ENCODE measurements at places on chromosomes 6 and 20. TPM values are rescaled to one million over a fixed set of nuclear protein-coding genes. Genes with fewer than 3 reads are reported as not detected.
A peak's percentile ranks its signal among the peaks of the same experiment; 100 is the strongest.

The LINC00237 gene
- not detected for total RNA-seq

The KIF25 gene
- total RNA-seq, result 1.6 TPM

The CD109 gene
- 3.7 TPM for total RNA-seq

- no peak overlapping the region for H3K27ac ChIP-seq
- H3K4me3 ChIP-seq, result no peak overlapping the region
- peaks cover 2% of the 10 kb centered on the region for H3K4me1 ChIP-seq
- DNase-seq, result no peak
Measured at GRCh38 chr6:42079941-42080464, 29.7 kb downstream of the TAF8 start.

DNA sequence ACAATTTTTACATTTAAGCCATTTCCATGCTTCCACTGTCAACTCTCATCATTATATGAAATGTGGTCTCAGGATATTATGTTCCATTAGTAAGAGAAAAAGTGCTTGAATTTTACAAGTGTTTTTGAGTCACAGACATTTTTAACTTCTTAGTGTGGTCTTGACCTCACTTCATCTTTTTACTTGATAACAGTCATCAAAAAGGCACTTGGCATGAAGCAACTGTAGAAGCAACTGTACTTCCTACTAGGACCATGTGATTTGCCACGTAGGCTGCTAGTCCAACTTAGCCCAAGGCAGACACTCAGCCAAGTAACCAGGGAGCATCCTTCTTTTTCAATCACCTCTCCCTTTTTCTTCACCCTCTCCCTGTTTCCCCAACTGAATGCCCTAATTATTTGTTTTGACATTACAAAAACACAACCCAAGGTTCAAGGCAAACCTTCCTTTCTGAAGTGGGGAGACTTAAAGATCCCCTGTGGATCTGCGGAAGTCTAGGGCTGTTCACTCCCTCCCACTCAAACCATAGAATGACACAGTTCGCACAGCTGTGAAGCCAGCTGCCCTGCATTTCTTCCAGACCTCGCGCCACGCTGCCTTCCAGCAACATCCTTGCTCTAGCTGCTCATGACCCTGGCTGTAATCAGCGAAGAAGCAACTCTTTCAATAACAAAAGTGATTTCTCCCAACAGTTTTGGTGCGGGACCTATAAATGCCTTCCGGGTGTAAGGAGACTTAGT is 45.0 kb downstream of the PHACTR1 start:
- H3K4me3 ChIP-seq, result no peak overlapping the region
- DNase-seq, result no peak
- H3K4me1 ChIP-seq, result no peaks in the 10 kb centered on the region
- H3K27me3 ChIP-seq, result peaks cover 70% of the 10 kb centered on the region
- H3K27ac ChIP-seq, result no peak overlapping the region

DNA sequence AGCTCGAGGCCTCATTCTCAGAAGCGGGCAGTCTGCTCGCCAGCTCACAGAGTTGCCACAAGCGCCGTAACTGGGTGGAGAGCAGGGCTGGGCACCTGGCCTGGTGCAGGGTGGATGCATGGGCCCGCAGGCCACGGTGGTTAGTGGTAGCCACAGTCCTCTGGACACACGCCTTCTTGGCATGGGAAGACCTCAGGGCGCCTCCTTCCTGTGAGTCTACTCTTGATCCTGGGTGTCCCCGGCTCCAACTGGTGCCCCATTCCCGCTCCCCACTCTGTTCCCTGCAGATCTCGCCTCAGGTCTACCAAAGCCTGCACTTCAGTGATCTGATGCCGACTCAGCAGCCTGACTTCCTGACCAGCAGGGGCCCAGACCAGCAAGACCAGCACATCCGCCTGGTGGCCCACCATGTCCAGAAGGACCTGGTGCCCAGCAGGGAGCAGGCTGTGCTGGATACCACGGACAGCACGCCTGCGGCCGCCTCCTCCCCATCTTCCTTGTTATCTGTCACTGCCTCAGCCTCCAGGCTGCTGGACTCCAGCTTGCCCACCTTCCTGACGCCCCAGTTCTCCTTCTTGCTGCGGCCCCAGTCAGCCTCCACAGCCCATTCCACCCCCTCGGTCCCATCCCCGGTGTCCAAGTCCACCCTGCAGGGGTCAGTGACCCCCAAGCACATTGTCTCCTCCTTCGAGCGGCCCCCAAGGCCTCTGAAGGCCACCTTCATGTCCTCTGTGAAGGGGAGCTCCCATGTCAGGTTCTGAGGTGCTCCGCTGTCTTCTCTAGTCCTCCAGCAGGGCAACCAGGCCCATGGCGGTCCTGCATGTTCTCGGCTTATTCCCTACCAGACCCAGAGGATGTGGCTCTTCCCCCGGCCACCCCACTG is 43.1 kb downstream of the SUN5 start:
- no peak overlapping the region for H3K27ac ChIP-seq
- H3K27me3 ChIP-seq, result peaks cover 3% of the 10 kb centered on the region
- no peak for DNase-seq

DNA sequence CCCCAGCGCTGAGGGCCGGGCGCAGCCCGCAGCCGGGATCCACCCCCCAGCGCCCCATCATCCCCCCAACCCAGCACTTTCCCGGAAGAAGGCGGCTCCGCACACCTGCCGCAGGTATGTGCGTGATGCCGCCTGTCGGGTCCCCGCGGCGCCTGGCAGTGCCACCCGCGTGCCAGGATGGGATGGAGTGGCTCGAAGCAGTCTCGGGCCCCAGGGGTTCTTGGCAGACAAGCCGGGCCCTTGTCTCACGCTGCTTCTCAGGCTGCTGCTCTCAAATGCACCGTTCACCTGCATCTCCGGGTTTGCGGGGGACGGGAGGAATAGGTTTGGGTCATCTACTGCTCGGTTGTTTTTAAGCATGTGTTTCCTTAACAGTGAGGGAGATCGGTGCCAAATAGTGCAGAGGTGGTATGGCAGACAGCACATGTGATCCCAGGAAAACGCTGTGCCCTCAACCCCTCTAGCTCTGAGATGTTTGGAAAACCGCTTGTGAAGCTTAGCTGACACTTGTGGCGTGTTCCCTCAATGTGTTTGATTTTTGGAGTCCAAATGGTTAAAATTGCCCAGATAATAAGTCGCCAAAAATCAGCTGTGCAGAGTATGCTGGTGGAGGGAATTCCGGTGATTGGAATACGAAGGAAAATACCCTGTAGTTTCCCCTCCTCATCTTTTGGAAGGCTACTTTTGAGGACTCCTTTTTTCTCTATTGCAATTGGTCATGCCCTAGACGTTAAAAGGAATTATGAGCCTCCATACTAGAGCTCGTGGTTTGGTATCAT is 926 bp downstream of the MYLIP start:
- peak overlapping the region; percentile 88 for H3K4me3 ChIP-seq
- H3K27me3 ChIP-seq, result peaks cover under 1% of the 10 kb centered on the region
- H3K36me3 ChIP-seq, result peaks cover 2% of the 10 kb centered on the region
- H3K4me1 ChIP-seq, result peaks cover 41% of the 10 kb centered on the region
- no peak for DNase-seq

- H3K36me3 ChIP-seq, result no peaks in the 10 kb centered on the region
- H3K27ac ChIP-seq, result no peak overlapping the region
- DNase-seq, result no peak
- peaks cover 20% of the 10 kb centered on the region for H3K4me1 ChIP-seq
Measured at GRCh38 chr20:8116067-8116811, 15.8 kb upstream of the PLCB1 start.

DNA sequence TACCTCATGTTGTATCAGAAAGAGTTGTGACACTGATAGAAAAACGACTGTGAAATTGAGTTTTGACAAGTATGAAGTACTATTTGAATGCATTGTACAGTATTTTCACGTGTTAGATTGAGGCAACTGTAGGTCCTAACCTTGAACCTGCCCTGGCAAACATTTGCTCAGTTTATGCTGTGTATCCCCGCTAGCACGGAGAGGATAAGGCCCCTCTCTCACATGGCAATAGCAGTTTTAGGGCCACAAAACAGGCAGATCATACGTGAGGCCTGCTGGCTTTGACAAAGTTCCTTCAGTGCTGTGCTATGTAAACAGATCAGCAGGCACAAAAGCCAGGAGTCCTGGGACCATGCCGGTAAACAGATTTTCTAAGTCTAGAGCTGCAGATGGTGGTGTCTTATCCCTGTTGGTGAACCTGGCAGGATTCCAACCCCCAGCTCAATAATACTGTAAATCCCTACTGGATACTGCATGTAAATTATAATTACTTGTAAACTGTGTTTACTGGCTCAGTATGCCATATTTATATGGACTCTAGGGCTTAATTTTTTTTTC is 23.8 kb upstream of the FAM217A start:
- no peaks in the 10 kb centered on the region for H3K27me3 ChIP-seq
- no peak overlapping the region for H3K27ac ChIP-seq
- H3K4me3 ChIP-seq, result no peak overlapping the region
- no peak for DNase-seq
- H3K4me1 ChIP-seq, result peaks cover 7% of the 10 kb centered on the region

DNA sequence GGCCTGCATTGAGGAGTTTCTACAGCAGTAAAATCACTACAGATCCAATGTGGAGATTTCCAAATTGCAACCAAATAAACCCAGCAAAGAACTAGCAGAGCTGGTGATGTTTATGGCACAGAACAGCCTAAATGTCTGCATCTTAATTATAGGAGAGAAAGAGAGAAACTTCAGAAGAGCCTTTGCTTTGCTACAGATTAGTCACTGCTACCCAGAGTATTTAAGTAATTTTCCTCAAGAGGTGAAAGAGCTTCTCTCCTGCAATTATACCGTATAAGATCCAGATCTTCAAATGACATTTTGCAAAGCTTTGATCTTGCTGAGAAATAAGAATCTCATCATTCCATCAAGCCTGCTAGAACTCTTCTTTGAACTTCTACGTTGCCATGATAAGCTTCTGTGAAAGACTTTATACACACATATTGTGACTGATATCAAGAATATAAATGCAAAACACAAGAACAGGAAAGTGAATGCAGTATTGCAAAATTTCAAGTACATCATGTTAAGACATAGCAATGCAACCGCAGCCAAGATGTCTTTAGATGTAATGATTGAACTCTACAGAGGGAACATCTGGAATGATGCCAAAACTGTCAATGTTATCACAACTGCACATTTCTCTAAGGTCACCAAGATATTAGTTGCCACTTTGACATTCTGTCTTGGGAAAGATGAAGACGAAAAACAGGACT is 48.0 kb downstream of the MKKS start:
- no peak overlapping the region for H3K4me3 ChIP-seq
- peaks cover 38% of the 10 kb centered on the region for H3K4me1 ChIP-seq
- no peaks in the 10 kb centered on the region for H3K27me3 ChIP-seq
- DNase-seq, result no peak
- H3K27ac ChIP-seq, result no peak overlapping the region

GRCh38 chr20:433300-433975 is 25.3 kb downstream of the RBCK1 start:
- H3K36me3 ChIP-seq, result peaks cover 20% of the 10 kb centered on the region
- DNase-seq, result no peak
- no peaks in the 10 kb centered on the region for H3K27me3 ChIP-seq
- H3K4me1 ChIP-seq, result peaks cover 11% of the 10 kb centered on the region
- H3K27ac ChIP-seq, result peak overlapping the region; percentile 69

DNA sequence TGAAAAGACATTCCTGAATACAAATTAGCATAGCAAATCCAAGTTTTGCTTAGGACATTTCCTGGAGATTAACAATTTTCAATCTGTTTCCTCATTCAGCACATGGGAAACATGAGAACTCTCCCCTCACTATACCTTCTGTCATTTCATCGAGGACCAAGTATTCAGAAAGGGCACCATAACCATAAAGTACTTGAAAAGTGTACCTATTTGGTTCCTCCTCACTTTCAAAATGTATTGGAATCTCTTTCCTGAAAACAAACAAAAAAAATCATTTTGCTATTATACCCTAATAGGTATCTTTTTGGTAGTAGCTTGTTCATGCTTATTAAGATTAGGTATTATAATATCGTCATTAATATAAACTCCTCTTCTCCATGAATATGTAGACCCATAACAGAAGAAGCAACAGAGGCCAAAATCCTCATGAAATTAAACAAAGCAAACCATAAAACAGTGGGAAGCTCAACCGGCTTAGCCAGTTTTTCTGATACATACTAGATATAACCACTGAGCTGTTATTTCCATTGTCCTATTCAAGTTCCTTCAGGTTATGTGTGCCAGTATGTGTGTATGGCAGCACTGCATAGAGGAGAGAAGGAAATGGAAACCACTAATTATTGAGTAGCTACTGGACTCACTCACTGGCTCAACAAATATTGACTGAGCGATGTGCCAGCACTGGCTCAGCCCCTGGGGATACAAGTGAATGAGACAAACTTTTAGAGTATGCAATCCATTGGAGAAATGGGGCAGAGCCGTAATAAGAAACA is 274.0 kb downstream of the MAFB start:
- no peak overlapping the region for H3K27ac ChIP-seq
- H3K36me3 ChIP-seq, result no peaks in the 10 kb centered on the region
- no peaks in the 10 kb centered on the region for H3K27me3 ChIP-seq
- H3K4me3 ChIP-seq, result no peak overlapping the region

DNA sequence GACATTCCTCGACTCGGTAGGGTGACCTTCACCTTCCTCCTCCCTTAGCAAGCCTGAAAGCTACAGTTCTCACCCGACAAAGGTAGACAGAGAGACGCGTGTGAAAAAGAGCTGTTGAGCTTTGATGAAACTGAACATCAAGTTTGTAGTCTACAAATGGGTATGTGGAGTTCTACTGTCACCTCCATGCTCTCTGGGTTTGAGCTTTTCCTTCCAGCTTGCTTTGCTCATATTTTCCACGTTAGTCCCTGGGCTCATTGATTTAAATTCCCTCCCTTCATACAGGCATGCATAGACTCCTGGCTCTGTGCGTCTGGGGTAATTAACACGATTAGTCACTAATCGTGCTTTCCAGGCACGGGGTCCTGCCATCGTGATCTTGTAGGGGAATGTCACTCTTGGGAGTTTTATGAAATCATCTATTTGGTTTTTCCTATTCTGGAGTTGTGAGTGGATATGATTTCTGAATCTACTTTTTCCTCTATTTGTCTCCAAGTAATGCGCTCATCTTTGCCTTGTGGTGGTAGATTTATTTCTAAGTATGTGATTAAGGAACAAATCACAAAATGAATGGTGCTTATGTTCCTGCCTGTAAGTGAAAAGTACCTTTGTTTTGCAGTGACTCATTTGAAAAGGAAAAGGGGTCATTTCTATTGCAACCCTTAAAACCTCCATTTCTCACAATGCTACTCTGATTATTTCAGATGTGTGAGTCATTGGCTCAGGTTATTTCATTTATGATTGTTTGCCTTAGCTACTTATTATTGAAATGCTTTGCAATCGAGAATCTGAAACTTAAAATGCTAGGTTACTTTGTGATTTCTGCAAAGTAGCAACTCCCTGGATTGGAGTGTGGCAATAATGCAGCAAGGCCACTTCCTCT is 154.6 kb downstream of the ZDHHC14 start:
- no peak for DNase-seq
- H3K27me3 ChIP-seq, result no peaks in the 10 kb centered on the region
- H3K4me1 ChIP-seq, result peaks cover 32% of the 10 kb centered on the region
- H3K27ac ChIP-seq, result no peak overlapping the region
- H3K36me3 ChIP-seq, result no peaks in the 10 kb centered on the region
- no peak overlapping the region for H3K4me3 ChIP-seq

- no peak for DNase-seq
- H3K4me3 ChIP-seq, result peak overlapping the region; percentile 67
- no peaks in the 10 kb centered on the region for H3K36me3 ChIP-seq
- H3K27ac ChIP-seq, result no peak overlapping the region
Measured at GRCh38 chr6:42177514-42178364, 4.6 kb downstream of the GUCA1A start.

Data from mesothelial cell of epicardium (in vitro differentiated cells).